ENCODE measurements at places on chromosomes 1 and 21.

- peaks cover 20% of the 10 kb centered on the region for H3K4me1 ChIP-seq
- peak; percentile 7 for DNase-seq
- H3K27me3 ChIP-seq = peaks cover 25% of the 10 kb centered on the region
- H3K27ac ChIP-seq = peak overlapping the region; percentile 62
- H3K36me3 ChIP-seq = no peaks in the 10 kb centered on the region
- peak overlapping the region; percentile 76 for H3K4me3 ChIP-seq
These were observed 508 bp downstream of the RAVER2 start for GRCh38 chr1:64745181-64745985.

DNA sequence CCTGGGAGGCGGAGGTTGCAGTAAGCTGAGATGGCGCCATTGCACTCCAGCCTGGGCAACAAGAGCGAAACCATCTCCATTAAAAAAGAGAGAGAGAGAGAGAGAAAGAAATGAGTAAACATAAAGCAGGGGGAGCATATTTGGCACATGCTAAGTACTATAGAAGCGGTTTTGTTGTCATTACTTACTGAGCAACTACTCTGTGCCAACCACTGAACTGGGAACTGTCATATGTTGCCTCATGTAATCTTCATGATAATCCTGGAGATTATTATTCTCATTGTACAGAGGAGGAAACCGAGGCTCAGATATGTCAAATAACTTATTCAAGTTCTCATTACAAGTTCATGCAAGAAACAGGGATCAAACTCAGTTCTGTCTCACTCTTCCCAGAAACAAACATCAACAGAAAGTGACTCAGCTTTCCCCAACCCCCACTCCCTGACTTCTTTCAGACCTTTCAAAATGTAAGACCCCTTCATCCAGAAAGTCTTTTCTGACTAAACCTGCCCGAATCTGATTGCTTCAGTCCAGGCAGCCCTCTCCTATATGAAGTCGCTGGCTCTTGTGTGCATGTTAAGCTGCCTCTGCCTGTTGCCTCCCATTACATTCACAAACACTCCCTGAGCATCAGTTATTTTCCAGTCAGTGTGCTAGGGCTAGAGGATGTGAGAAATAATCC lies 23.5 kb downstream of the LAMB3 start:
- H3K4me1 ChIP-seq = no peaks in the 10 kb centered on the region
- no peak overlapping the region for H3K4me3 ChIP-seq
- H3K27me3 ChIP-seq = no peaks in the 10 kb centered on the region
- DNase-seq = no peak
- peak overlapping the region; percentile 12 for H3K27ac ChIP-seq

DNA sequence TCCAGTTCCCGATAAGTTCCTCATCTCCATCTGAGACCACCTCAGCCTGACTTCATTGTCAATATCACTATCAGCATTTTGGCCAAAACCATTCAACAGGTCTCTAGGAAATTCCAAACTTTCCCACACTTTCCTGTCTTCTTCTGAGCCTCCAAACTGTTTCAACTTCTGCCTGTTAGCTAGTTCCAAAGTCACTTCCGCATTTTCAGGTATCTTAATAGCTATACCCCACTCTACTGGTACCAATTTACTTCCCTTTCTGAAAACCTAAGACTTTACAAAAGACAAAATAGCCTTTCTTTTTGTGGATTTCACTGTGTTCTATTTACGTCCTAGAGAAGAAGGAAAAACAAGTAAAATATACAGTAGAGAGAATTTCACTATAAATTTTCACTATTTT lies 147.0 kb upstream of the FMN2 start:
- peaks cover 3% of the 10 kb centered on the region for H3K27me3 ChIP-seq
- H3K4me1 ChIP-seq = no peaks in the 10 kb centered on the region
- H3K36me3 ChIP-seq = no peaks in the 10 kb centered on the region
- H3K4me3 ChIP-seq = no peak overlapping the region

DNA sequence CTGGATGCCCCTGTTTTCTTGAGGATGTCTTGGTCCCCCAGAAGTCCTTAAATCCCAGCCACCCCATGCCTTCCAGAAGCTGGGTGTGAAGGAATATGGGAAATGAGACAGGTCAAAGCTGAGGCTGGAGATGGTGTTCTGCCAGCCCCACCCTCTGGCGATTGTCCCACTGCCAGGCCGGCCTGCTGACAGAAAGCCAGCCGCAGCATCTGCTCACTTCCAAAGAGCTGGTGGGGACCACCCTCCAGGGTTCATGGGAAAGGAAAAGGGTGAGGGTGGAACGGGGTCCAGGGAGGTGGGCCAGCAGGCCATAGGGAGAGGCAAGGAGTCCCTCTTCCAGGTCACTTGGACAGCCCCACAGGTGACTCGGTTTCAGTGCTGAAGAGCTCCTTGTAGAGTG lies 1.9 kb upstream of the LINGO4 start:
- no peaks in the 10 kb centered on the region for H3K36me3 ChIP-seq
- no peaks in the 10 kb centered on the region for H3K4me1 ChIP-seq
- H3K27me3 ChIP-seq = no peaks in the 10 kb centered on the region

GRCh38 chr1:208332036-208332773 lies 88.0 kb upstream of the PLXNA2 start:
- H3K36me3 ChIP-seq = no peaks in the 10 kb centered on the region
- H3K27ac ChIP-seq = no peak overlapping the region
- H3K4me1 ChIP-seq = no peaks in the 10 kb centered on the region

DNA sequence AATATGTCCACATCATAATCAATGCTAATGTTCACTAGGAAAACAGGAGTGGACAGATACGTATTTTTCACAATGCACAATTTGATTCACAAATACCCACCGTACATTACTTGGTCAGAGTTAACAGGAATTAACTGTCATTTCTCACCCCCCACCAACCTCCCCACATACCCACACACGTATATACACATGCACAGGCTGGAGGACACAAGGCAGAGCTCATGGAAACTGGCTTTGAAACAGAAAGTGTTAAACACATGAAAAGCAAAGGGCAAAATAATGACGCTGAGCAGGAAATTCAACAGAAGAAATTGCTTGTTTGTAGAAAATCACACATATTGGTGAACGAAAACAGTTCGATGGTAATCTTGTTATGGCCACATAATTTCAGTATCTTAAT lies 188.4 kb upstream of the DMRTA2 start:
- H3K27me3 ChIP-seq = no peaks in the 10 kb centered on the region
- H3K36me3 ChIP-seq = peaks cover 1% of the 10 kb centered on the region
- DNase-seq = no peak

DNA sequence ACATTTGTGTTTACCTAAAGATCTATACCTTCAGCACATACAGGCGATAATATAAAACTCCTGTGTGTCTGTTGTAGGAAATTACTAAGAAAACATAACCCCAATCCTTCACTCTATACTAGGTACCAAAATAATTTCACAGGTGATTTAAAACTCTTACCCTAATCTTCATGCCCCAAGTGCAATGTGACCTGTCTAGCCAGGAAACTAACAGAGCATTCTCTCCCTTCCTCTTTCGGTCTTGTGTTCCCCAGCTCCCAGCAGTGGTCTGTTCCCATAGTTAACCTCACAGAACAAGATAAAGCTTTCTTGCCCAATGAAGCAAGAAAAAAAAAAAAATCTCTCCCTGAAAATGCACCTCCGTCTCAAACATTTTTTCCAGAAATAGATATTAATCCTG lies 493.5 kb downstream of the DPYD start:
- H3K27me3 ChIP-seq = no peaks in the 10 kb centered on the region
- DNase-seq = no peak
- H3K27ac ChIP-seq = no peak overlapping the region
- no peaks in the 10 kb centered on the region for H3K36me3 ChIP-seq
- H3K4me1 ChIP-seq = no peaks in the 10 kb centered on the region
